ENCODE measurements at places on chromosomes 2 and 18.

DNA sequence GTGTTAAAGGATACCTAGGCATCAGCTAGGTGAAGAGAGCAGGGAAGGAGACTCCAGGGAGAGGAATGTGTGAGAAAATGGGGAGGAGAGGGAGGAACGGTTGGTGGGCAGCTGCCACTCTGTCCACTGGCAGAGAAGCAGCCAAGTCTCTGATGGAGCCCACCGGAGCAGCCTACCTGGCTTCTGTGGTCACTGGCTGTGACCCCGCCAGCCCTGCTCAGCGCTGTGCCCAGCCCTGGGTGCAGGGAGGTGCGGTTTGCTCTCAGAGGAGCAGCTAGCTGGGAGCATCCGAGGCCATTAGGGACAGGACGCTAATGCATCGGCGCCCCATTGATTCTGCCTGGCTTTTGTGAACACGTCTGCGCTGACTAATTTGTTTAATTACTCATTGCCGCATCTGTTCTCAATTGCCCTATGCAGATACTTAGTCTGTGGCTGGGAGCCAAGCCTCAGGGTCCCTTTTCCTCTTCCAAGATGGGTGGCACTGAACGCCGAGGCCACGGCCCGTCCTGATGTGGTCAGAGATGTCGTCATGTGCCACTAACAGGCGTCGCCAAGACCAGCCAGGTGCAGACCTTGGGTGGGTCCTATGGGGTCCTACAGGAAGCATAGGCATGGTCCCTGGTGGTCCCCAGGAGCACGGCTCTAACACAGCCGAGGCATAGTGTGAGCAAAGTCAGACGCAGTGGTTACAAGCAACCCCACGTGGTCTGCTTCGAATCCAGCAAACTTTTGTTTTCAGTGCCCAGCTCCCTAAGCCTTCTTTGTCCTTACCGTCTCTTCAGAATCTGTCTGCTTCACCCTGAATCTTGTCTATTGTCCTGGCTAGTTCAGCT lies 82.0 kb downstream of the RRM2 start:
- no peak for DNase-seq

- no peak for DNase-seq
These were observed 1085.8 kb downstream of the TDRD15 start for GRCh38 chr2:22209545-22209944.

- no peak for DNase-seq
These were observed 53.7 kb upstream of the LRRC30 start for GRCh38 chr18:7177116-7177744.

DNA sequence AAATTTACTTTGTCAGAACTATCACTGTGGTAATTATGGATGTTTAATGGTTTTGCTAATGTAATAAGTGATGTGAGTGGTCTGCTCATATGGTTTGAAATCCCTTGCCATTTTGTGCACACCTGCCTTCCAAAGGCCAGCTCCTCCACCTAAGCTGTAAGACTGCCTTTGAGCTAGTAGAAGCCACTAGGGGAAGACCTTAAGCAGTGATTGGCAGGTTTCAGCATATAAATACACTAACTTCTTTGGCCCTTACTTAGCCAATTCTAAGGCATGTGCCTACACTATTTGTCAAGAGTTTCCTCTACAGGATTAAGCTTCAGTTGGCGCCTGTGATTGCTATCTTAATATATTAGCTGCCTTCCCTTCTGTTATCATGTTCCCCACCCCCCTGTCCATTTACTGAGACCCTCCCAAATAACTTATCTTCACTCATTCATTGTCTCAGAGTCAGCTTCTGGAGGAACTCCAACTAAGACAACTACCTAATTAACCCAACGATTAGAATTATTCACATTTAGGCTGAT lies 141.1 kb downstream of the MBD5 start:
- no peak for DNase-seq

GRCh38 chr2:195531754-195532153 lies 125.3 kb upstream of the SLC39A10 start:
- no peak for DNase-seq

DNA sequence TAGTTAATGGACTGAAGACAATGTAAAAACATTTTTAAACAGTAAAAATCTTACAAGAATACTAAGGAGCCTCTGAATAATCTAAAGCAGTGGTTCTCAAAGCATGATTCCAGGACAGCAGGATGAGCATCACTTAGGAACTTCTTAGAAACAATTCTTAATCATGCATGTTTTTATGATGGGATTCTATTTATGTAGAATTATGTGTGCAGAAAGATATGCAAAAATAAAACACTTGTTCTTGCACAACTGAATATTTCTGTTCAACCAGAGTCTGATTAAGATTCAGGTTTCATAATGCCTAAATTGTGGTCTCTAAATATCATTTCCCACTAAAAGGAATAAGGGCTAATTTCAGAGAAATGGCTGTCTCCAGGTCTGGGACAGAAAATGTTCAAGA lies 69.2 kb upstream of the MTIF2 start:
- no peak for DNase-seq

DNA sequence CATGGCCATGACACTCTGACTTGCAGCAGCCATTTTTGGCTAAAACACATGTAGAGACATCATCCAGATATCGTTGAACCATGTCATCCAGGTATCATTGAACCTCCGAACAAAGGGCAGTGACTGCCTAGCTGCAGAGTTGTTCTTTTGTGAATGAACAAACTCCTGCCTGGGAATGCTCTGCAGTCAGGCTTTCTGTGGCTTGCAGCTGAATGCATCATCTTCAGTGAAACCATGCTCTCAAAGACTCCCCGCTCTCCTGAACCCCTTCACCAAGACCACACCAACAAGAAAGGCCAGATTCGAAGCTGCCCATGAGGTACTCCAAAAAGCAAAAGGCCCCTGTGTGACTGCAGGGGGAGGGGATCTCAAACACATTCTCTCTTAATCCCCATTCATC lies 118.8 kb downstream of the ACTR3 start:
- no peak for DNase-seq

- no peak for DNase-seq
These were observed 149.1 kb upstream of the CELF4 start for GRCh38 chr18:37714691-37715090.

GRCh38 chr2:98463551-98463971 lies 18.9 kb downstream of the INPP4A start:
- DNase-seq: no peak

GRCh38 chr2:148096012-148096411 lies 75.1 kb downstream of the MBD5 start:
- no peak for DNase-seq

- DNase-seq: no peak
These were observed 161.1 kb downstream of the CAMKMT start for GRCh38 chr2:44522846-44523245.

- DNase-seq: no peak
These were observed 71.7 kb downstream of the SMAD7 start for GRCh38 chr18:48879008-48879431.

GRCh38 chr2:69309351-69310110 lies 77.5 kb downstream of the GFPT1 start:
- no peak for DNase-seq

DNA sequence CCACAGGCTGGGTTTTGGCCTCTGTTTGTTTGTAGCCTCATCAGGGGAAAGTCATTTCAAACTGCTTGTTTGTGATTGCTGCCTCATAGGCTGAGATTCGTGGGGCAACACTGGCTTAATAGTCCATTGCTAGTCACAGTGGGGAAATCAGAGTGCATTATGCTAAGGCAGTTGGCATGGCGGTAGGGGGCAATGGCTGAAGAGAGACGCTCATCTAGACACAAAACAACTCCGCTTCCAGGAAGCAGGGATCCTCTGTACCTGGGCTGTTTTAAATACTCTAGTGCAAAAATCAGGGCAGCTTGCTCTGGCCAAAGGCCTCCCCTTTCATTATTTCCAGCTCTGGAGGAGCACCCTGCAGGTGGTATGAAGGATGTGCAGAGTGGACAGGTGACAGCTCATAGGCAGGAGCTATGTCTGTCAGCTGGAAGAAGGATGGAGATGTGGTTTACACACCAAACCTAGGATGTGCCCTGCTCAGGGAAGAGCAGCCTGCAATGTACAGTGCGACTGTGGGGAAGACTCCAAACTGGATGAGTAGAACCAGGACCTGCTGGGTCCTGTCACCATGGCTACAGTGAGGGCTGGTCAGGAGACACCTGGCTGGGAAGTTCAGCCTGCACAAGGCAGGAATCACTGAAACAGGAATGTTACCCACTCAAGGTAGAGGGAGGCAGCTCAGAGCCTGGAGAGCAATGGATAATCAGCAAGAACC lies 234.3 kb downstream of the CLIP4 start:
- DNase-seq: no peak

DNA sequence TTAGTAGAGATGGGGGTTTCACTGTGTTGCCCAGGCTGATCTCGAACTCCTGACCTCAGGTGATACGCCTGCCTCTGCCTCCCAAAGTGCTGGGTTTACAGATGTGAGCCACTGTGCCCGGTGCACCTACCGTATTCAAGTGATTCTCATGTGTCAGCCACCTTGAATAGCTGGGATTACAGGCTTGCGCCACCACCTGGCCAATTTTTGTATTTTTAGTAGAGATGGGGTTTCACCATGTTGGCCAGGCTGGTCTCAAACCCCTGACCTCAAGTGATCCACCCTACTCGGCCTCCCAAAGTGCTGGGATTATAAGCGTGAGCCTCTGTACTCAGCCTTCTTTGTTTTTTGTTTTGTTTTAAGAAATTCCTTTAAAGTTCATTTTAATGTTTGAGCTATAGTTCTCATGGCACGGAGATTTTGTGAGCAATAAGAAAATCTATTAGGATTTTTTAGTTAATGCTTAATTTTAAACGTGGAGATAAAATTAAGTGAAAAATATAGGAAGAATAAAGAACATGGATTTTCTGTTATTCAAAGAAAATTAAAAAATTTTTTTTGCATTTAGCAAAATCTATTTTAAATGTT lies 242.6 kb downstream of the PHLPP1 start:
- peak; percentile 18 for DNase-seq

GRCh38 chr2:108949316-108950239 lies 39.4 kb downstream of the EDAR start:
- no peak for DNase-seq

DNA sequence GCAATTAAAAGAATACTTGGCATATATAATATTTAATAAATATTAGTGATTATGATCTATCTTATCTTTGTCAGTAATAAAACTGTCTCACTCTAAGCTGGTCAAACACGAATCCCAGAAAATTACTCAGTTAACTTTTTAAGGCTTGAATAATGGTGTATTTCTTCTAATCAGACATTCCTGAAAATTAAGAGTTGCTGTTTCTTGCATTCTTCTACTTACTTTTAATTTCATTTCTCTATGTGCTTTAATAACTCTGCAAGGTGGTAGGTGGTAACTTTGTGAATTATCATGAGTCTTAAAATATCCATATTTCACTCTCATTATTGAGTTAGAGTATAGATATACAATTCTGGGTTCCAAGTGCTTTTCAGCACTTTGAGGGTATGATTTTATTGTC lies 3.1 kb upstream of the SERPINB10 start:
- DNase-seq: no peak

- no peak for DNase-seq
These were observed at the start of gene SFTPB for GRCh38 chr2:85668009-85668856. Gene SFTPB, minus strand, starts transcription at chr2:85668199. Its CDS starts 16 bp downstream, at chr2:85668183.

- no peak for DNase-seq
These were observed 602.2 kb downstream of the DSC3 start for GRCh38 chr18:30440351-30440750.

GRCh38 chr2:148557844-148558436 lies 86.6 kb upstream of the EPC2 start:
- no peak for DNase-seq

DNA sequence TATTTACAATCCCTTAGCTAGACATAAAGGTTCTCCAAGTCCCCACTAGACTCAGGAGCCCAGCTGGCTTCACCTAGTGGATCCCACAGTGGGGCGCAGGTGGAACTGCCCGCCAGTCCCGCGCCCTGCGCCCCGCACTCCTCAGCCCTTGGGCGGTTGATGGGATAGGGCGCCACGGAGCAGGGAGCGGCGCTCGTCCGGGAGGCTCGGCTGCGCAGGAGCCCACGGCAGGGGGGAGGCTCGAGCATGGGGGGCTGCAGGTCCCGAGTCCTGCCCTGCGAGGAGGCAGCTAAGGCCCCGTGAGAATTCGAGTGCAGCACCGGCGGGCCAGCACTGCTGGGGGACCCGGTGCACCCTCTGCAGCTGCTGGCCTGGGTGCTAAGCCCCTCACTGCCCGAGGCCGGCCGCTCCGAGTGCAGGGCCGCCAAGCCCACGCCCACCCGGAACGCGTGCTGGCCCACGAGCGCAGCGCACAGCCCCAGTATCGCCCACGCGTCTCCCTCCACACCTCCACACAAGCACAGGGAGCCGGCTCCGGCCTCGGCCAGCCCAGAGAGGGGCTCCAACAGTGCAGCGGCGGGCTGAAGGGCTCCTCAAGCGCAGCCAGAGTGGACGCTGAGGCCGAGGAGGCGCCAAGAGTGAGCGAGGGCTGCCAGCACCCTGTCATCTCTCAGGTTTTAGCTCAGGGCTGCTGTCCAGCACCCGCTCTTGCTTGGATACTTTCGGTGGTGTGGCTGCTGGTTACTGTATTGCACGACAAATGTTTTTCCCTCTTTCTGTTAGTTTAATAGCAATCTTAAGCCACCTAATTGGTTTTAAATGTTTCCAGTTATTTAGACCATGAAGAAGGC lies 83.8 kb upstream of the LDLRAD4 start:
- no peak for DNase-seq

- no peak for DNase-seq
These were observed 79.2 kb upstream of the PAPOLG start for GRCh38 chr2:60676706-60677330.

- DNase-seq: no peak
These were observed 50.5 kb upstream of the TUBA3D start for GRCh38 chr2:131425231-131425941.

GRCh38 chr2:3114406-3115185 lies 263.0 kb downstream of the EIPR1 start:
- DNase-seq: no peak

DNA sequence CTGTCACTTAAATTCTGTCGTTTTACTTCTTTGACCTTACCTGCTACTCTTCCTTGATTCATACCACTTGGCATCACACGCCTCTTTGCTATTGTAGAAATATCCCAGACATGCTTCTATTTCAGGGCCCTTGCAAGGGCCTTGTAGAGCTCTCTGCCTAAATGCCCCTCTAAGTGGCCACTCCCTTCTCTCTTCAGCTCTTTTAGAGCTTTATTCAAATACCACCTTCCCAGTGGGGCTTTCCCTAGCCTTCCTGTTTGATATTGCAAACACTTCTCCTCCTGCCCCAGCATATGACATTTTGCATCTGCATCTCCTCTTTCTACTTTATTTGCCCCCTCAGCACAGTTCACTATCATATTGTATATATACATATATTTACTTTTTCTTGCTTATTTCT lies 54.0 kb downstream of the PELI1 start:
- DNase-seq: no peak
